Suprapubic skin (tissue), 4 donors: ENCODE measurements at places on chromosomes 7 and 10. TPM values are rescaled to one million over a fixed set of nuclear protein-coding genes. Genes with fewer than 3 reads are reported as not detected.

Gene PRPS1L1
- not detected for total RNA-seq

Gene ZNF727
- total RNA-seq, result 2.8 TPM

Gene MYH16
- not detected for total RNA-seq

Gene CHN2
- total RNA-seq, result 9.6 TPM

Gene PALD1
- 6.2 TPM for total RNA-seq

Gene HMX3
- total RNA-seq, result not detected

Gene TSPAN12
- 1.8 TPM for total RNA-seq

DNA sequence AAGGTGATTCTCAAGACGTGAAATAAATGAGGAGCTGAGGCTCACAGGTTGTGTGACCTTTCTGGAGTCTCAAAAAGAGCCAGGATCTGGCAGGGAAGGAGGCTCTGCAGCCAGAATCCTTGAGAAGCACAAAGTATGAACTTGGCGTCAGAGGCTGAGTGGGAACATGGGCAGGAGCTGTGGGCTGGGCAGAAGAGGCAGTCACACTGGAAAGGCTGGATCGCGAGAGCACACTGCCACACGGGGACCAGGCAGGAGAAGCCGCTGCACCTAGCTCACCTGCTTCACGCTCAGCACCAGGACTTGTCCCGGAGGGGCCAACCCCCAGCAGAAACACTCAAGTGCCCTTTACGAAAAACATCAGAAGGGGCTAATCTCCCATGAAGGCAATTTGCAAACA, 535.0 kb downstream of the TNS3 start:
- no peaks in the 10 kb centered on the region for H3K36me3 ChIP-seq
- H3K4me1 ChIP-seq, result peaks cover 37% of the 10 kb centered on the region
- H3K27ac ChIP-seq, result peak overlapping the region; percentile 5
- H3K4me3 ChIP-seq, result peak overlapping the region; percentile 11

GRCh38 chr7:104961821-104962220, 52.2 kb upstream of the KMT2E start:
- peak overlapping the region; percentile 63 for H3K27ac ChIP-seq
- H3K4me1 ChIP-seq, result peaks cover 63% of the 10 kb centered on the region
- no peak overlapping the region for H3K4me3 ChIP-seq
- no peaks in the 10 kb centered on the region for H3K36me3 ChIP-seq
- no peaks in the 10 kb centered on the region for H3K27me3 ChIP-seq

GRCh38 chr10:62907470-62908212, 91.5 kb upstream of the EGR2 start:
- no peak overlapping the region for H3K27ac ChIP-seq
- no peak for DNase-seq
- no peaks in the 10 kb centered on the region for H3K27me3 ChIP-seq
- no peaks in the 10 kb centered on the region for H3K36me3 ChIP-seq
- peaks cover 6% of the 10 kb centered on the region for H3K4me1 ChIP-seq
- H3K4me3 ChIP-seq, result no peak overlapping the region

GRCh38 chr7:64907641-64908326, 4.7 kb downstream of the ZNF273 start:
- H3K4me3 ChIP-seq, result no peak overlapping the region
- no peaks in the 10 kb centered on the region for H3K36me3 ChIP-seq
- DNase-seq, result no peak
- no peaks in the 10 kb centered on the region for H3K27me3 ChIP-seq
- peaks cover 45% of the 10 kb centered on the region for H3K4me1 ChIP-seq
- peak overlapping the region; percentile 10 for H3K27ac ChIP-seq

GRCh38 chr10:22518167-22518724, 172.9 kb downstream of the SPAG6 start:
- H3K4me1 ChIP-seq, result peaks cover 7% of the 10 kb centered on the region
- H3K27ac ChIP-seq, result no peak overlapping the region
- no peak overlapping the region for H3K4me3 ChIP-seq

DNA sequence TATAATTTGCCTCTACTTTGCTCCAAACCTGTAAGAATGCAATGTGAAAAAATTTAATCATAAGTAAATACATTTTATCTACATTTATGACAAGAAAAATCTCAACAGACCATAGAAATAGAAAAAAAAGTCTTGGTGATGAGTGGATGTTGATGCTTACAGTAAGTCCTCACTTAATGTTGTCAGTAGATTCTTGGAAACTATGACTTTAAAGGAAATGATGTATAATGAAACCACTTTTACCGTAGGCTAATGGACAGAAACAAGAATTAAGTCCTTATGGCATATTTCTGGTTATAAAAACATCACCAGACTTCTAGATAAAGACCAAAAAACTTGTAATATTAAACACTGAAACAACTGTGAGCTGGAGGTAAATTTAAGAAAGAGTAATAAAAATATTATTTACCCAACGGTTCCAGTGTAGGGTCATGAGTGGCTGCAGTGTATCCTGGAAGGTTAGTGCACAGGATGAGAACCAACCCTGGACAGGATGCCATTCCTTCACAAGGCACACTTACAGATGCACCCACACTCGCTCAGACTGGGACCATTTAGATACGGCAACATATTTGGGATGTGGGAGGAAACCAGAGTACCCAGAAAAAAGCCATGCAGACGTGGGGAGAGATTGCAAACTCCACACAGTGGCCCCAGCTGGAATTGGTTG, 76.3 kb downstream of the GLCCI1 start:
- no peak overlapping the region for H3K4me3 ChIP-seq
- DNase-seq, result no peak
- no peaks in the 10 kb centered on the region for H3K27me3 ChIP-seq
- no peak overlapping the region for H3K27ac ChIP-seq
- H3K36me3 ChIP-seq, result peaks cover 3% of the 10 kb centered on the region

GRCh38 chr7:24630596-24630995, 57.3 kb downstream of the PALS2 start:
- no peaks in the 10 kb centered on the region for H3K4me1 ChIP-seq
- no peaks in the 10 kb centered on the region for H3K27me3 ChIP-seq
- H3K4me3 ChIP-seq, result no peak overlapping the region
- DNase-seq, result no peak
- H3K27ac ChIP-seq, result no peak overlapping the region
- no peaks in the 10 kb centered on the region for H3K36me3 ChIP-seq

DNA sequence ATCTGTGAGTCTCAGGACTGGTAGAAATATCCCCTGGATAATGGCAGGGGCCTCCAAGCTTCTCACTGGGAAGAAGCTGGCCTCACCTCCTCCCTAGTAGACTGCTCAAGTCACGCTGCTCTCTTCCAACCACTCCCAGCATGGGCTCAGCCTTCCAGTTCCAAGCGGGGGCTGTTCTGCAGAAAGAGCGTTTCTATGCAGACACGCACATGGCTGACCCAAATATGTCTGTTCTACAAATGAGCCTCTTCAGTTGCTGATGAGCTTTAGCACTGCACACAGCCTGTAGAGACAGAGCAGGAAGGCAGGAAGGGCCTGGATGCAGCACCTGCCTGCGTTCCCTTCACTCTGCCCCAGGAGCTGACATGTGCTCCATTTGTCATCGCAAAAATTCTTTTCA, 523.9 kb upstream of the MGMT start:
- no peaks in the 10 kb centered on the region for H3K36me3 ChIP-seq
- no peak overlapping the region for H3K27ac ChIP-seq
- H3K27me3 ChIP-seq, result no peaks in the 10 kb centered on the region
- H3K4me1 ChIP-seq, result no peaks in the 10 kb centered on the region
- DNase-seq, result no peak

GRCh38 chr7:38000272-38000671, 79.8 kb downstream of the EPDR1 start:
- no peaks in the 10 kb centered on the region for H3K36me3 ChIP-seq
- H3K27me3 ChIP-seq, result no peaks in the 10 kb centered on the region
- no peak for DNase-seq
- peak overlapping the region; percentile 6 for H3K27ac ChIP-seq

DNA sequence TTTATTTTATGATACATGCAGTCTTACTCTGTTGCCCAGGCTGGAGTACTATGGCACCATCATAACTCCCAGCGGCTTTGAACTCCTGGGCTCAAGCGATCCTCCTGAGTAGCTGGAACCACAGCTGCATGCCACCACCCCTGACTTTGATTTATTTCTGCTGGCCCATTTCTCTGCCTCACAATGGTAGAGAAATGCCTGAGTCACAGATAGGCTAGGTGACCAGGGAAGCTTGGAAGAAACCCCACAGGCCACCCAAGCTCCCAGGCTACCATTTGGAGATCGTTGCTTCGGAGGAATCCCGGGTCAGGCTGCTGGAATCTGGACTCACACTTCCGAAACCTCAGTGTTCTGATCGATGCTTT, 17.4 kb upstream of the BAIAP2L1 start:
- H3K27ac ChIP-seq, result no peak overlapping the region
- no peak for DNase-seq
- H3K4me3 ChIP-seq, result no peak overlapping the region
- H3K27me3 ChIP-seq, result no peaks in the 10 kb centered on the region
- no peaks in the 10 kb centered on the region for H3K36me3 ChIP-seq

DNA sequence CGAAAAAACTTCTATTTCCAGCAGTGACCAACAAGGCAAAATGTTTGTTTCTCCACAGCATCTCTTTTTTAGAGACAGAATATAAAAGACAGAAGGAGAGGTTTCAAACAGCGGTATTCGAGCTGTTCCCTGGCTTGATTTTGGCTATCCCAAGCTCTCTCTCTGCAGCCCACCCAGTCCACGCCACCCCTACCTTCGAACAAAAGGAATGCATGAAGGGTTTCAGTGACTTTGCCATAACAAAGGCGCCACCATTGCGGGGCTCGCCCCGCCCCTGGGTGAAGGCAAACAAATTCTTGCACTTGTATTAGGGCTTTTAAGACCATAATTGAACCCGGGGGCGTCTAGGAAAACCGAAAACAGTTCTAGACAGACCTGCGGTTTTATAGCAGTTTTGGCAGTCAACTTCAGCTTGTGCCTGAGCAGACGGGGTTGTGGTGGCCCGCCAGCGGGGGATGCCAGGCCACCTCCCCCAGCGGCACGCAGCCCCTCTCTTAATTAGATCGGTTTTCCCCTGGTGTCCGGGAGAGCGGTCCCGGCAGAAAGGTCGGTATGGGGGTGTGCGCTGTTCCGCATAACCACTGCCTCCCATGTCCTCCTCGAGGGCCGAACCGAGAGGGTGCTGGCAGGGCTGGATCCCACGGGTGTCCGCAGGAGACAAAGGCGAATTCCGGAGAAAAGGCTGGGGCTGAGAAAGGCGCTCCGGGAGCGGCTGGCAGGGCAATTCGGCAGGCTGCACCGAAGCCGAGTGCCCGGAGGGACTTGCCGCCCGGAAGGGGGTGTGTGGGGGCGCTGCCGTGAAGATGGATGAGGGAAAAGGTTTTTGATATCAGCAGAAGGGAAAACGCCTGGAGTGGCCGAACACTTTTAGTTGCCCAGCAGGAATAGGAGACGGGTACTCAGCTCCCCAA, 2.7 kb upstream of the HOXA11 start:
- peak overlapping the region; percentile 25 for H3K4me3 ChIP-seq
- peak; percentile 60 for DNase-seq
- H3K27ac ChIP-seq, result no peak overlapping the region
- peaks cover 61% of the 10 kb centered on the region for H3K4me1 ChIP-seq

- no peaks in the 10 kb centered on the region for H3K4me1 ChIP-seq
- no peak for DNase-seq
- no peak overlapping the region for H3K27ac ChIP-seq
- no peak overlapping the region for H3K4me3 ChIP-seq
- no peaks in the 10 kb centered on the region for H3K27me3 ChIP-seq
Observed at GRCh38 chr7:12786494-12786893, 99.1 kb downstream of the ARL4A start.

DNA sequence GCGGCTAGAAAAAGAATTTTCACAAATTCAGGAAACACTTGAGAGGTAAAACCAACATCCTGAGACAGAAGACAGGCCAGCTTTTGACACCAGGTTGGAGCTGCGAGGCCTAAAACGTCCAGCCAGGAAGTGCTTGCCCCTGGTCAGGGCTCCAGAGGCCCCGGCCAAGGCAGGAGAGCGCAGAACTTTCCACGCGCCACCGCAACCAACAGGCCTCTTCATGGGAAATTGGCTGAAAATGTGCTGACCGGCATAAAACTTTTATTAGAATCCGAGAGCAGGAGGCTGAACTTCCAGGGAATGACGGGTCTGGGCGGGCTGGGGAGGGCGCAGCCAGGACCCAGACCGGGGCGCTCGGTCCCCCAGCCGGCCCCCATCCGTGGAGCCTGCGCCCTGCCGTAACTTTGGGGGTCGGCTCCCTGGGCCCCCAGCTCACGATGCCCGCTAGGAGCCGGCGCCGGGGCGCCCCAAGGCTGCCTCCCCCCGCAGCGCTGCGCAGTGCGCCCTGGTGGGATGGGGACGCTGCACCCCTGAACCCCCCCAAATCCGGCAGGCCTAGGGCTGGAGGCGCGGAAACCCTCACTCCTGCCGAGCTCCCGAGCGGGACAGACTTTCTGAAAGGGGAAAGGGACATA, 414.0 kb upstream of the MKI67 start:
- no peak for DNase-seq
- no peak overlapping the region for H3K27ac ChIP-seq
- H3K27me3 ChIP-seq, result peaks cover 62% of the 10 kb centered on the region
- peaks cover 9% of the 10 kb centered on the region for H3K4me1 ChIP-seq

DNA sequence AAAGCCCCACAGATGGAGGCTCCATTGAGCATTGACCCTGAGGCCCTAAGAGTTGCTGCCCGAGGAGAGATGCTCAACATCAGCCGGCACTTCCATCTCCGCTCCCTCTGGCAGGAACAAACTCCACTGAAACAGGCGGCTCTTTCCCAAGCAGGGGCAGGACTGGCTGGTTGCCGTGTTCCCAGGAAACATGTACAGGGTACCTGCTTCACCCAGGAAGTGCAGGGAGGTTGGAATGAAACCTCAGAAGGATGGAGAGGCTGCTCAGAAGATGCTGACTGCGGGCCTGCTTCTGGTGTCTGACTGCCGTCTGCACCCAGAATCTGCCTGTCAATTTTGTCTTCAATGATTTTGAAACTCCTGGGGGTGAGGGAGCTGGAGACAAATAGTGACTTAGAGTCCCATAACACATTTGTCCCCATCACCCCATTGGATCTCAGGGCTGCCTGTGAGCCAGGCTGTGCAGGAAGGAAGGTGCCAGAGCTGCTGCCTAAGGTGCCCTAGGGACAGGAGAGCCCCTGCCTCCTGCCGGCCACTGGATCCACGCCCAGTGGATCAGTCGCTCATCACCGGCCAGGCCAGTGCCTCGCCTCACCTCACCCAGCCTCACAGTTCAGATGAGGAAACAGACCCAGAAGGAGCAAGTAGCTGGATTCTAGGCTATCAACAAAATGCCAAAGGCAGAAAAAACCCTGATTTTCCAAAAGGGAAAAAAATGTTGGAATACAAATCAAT, 237.3 kb downstream of the PTPRN2 start:
- no peak overlapping the region for H3K4me3 ChIP-seq
- no peaks in the 10 kb centered on the region for H3K36me3 ChIP-seq
- H3K27ac ChIP-seq, result no peak overlapping the region
- DNase-seq, result no peak
- H3K27me3 ChIP-seq, result peaks cover 3% of the 10 kb centered on the region

DNA sequence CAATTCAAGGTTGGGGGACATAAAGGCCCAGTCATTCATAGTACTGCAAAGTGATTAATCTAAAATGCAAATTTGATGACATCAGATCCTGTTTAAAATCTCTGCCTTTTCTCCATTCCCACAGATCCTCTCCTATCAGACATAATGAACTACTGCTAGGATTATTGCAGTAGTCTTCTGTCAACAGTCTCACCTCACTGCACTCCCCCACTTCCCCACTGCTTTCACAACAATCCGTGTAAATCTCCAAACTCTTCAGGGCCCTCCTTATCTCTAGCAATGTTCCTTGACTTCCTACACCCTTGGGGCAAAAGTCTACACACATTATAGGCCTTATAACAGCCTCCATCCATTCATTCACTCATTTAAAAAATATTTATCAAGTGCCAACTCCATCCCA, 112.4 kb downstream of the KBTBD2 start:
- DNase-seq, result no peak
- no peaks in the 10 kb centered on the region for H3K27me3 ChIP-seq
- H3K36me3 ChIP-seq, result no peaks in the 10 kb centered on the region
- H3K4me3 ChIP-seq, result no peak overlapping the region
- no peak overlapping the region for H3K27ac ChIP-seq
